Fibroblast of skin of right quadriceps (primary cell): ENCODE measurements at places on chromosomes 2 and 18.

GRCh38 chr2:46164529-46165301, 132.5 kb upstream of the EPAS1 start:
- peak; percentile 98 for DNase-seq

DNA sequence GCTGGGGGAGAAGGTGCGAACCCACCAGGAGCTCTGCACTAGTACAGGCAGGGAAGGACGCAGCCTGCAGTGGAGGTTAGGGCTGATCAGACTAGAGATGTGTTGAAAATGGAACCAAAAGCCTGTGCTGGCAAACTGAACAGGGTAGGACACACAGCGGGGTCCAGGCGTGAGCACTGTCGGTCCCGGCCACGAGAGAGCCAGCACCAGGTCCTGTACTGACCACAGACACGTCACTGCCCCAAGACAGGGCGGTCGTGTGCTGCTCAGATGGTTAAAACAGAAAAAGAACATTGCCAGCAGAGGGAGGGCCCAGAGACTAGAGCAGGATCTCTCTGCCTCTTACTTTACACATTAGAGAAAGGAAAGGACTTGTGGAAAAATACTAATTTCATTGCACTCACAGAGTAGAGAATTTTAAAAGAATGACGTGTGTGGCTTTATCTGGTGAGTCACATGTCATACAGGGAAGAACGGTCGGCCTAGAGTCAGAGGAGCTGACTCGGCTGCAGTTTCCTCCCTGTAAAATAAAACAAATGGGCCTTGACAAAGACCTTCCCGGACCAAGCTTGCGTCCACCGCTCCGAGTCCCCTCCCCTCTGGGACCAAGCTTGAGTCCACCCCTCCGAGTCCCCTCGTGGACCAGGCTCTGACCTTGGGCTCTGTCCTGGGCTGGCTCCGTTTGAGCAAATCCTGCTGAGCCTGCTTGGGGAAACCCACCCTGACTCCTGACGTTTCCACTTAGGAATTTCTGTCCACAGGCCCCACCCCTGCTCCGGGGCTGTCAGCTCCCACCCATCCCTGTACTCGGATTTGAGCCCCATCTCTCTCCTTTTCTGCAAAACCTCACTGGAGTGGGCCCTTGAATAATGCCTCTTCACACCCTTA, 16.7 kb upstream of the ADI1 start:
- peak; percentile 89 for DNase-seq

GRCh38 chr2:156088587-156088986, 243.9 kb downstream of the NR4A2 start:
- no peak for DNase-seq

GRCh38 chr2:159130302-159130701, 156.2 kb downstream of the WDSUB1 start:
- DNase-seq = no peak

DNA sequence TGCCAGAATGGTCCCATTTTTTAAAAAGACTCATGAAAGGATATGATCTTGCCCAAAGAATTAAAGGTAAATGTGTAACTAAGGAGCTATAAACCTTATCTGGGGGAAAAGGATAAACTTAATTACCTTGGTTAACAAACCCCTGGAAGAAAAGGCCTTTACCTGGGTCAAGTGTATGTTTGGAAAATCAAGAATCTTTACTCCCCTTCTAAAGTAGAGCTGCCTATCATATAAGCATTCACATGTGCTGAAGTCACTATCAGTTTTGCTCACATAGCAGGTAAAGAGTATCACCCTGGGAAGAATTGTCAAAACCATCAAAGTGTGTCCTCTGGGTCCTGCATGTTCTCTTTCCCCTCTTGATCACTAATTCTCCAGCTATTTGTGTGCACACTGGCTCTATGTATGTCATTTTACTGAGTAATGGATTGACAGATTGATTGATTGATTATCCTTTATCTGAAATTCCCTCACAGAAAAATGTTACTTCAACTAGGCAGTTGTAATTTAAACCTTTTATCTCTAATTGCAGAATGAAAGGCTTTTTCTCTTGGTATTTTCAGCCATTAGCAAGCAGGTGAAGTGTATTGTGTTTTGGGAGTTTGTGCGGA, 199.4 kb downstream of the NOL4 start:
- no peak for DNase-seq

GRCh38 chr18:30234755-30235154, 807.8 kb downstream of the DSC3 start:
- DNase-seq = no peak

GRCh38 chr2:136057023-136057801, 60.7 kb downstream of the CXCR4 start:
- no peak for DNase-seq

DNA sequence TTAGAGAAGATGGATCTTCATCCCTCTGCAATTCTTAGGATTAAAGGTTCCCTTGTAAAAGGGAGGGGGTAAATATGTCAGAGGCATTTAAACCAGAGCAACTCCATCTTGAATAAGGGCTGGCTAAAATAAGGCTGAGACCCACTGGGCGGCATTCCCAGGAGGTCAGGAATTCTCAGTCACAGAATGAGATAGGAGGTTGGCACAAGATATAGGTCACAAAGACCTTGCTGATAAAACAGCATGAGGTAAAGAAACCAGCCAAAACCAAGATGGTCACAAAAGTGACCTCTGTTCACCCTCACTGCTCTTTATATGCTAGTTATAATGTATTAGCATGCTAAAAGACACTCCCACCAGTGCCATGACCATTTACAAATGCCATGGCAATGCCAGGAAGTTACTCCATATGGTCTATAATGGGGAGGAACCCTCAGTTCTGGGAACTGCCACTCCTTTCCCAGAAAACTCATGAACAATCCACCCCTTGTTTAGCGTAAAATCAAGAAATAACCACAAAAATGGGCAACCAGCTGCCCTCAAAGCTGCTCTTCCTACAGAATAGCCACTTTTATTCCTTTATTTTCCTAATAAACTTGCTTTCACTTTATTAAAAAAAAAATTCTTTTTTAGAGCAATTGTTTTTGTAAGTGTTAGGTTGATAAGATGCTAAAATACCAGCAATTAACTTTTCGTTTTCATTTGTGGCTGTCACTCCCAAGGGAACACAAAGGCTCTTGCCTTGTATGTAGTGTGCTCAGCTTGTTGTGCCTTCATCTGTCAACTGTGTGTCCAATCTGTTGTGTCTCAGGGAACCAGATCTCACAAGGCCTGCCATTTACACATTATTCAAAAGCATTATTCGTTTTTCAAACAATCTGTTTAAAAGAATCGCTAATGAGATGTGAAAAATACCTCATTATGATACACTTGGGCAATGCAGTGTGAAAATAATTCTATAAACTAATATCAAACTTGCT, 205.2 kb upstream of the RGPD4 start:
- DNase-seq = no peak

DNA sequence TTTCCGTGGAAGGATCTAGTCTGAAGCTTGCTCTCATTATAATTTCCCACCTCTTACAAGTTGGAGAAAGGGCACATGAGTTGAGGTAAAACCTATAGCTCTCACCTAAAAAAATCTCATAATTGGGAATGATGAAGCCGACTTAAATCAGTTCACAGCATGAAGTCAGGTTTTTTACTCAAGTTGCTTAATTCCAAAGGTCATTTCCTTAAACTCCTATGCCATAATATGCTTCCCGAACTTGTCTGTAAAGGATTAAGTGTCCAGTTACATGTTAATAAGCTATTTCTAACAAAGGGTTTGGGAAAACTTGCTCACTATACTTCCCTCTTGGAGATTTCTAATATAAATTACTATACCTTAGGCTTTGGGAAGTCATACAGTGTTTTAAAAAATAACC, 481.2 kb downstream of the NUP35 start:
- no peak for DNase-seq

DNA sequence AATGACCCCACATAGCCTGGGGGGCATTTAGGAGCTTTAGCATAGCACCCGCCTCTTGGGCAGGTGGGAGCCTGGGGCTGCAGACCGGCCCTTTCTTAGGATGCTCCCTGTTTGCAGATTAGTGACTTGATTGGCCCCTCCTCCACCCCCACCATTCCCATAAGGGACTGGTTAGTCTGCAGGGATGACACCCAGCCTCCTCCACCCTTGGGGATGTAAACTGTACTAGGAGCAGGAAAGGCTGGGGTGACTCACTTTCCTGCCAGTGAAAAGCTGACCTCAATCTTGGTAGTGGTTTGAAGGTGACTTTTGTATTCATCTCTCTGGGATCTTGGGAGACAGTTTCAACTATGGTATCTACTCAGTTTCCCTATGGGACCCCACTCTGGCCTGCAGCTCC, 24.2 kb downstream of the CTIF start:
- peak; percentile 88 for DNase-seq

DNA sequence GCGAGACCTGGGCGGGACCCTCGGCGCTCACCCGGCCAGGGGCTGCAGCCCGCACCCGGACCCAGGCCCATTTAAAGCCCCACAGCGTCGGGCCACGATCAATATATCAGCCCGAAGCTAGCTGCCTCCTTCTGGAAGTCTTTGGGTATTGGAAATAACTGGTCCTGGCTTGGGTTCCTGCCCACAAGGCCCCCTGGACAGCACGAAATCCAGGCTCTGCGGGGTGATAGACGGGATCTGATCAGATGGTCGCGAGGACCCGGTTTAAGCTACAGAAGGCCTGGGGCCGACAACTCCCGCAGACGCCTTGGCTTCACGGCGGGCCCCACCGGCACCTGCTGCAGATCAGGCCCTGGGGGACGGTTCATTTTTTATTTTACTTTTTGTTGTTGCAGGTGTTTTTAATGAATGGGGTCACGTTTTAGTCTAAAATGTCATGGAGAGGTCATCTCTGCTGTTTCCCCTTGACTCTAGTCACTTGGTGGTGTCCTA, 362 bp upstream of the PSTPIP2 start:
- DNase-seq = peak; percentile 15

- peak; percentile 62 for DNase-seq
Observed at GRCh38 chr2:71548646-71549425, 95.5 kb downstream of the DYSF start.

DNA sequence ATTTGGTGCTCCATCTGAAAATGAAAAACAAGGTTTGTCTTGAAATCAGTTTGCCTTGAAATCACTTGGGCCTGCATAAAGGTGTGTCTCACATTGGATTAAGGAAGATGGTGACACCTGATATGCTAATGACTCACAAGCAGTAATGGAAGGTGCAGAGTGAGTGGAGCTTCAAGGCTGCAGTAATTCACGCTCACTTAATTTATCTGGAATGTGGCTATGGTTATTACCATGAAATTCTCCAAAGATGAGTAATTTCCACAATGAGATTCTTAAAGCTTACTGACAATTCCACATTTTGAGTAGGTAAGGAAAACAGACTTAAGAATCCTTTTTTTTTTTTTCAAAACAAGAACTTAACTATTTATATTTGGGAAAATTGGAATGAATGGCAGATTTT, 156.8 kb downstream of the PAX3 start:
- peak; percentile 40 for DNase-seq

GRCh38 chr2:174595116-174595809, 2.3 kb downstream of the WIPF1 start:
- DNase-seq = no peak

DNA sequence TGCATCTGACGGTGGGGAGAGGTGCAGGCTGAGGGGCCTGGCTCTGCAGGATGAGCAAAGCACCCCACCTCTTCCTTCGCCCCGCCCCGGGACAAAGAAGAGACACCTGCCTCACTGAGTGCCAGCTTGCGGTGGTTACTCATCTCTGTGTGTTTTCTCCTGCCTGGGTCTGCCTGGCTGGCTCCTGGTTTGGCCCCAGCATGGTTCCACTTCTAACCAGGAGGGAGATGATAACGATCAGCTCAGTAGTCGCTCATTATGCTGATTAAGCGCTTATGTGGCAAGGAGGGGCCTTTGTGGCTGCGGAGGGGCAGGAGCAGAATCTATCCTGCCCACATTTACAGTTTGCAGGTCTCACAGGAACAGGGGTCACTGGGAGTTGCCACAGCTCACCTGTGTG, 68.7 kb upstream of the EDAR start:
- no peak for DNase-seq

DNA sequence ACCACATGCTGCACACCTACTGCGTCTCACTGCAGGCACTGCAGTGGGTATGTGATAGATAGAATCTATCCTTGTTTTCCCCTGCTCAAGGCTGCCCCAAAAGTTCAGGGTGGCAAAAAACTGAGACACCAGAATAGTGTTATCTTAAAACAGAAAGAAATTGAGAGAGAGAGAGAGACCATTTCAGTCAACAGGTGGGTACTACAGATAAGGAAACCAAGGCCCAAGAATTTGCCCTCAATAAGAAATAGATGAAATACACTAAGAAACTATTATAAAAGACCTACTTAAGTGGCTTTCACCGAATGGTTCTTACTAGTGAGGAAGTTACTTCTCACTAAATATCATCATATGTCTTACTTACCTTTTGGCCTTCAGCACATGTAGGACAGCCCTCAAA, 27.9 kb downstream of the EPG5 start:
- no peak for DNase-seq

GRCh38 chr2:24877646-24878045, 42.4 kb downstream of the ADCY3 start:
- DNase-seq = no peak

- peak; percentile 25 for DNase-seq
Observed at GRCh38 chr2:46461011-46461674, 18.2 kb upstream of the TMEM247 start.

DNA sequence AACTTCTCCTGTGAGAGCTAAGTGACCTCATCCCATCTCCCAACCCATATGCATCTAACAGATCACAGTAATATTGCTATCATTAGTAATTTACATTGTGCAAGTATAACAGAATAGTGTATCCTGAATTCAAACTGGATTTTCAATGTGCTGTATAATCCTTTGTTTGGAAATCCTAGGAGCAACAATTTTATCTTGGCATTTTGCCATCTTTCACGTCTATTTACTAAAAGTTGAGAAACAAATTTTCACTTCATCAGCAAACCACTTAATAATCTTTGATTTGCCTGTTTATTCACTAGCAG, 3.8 kb downstream of the HNRNPLL start:
- no peak for DNase-seq

DNA sequence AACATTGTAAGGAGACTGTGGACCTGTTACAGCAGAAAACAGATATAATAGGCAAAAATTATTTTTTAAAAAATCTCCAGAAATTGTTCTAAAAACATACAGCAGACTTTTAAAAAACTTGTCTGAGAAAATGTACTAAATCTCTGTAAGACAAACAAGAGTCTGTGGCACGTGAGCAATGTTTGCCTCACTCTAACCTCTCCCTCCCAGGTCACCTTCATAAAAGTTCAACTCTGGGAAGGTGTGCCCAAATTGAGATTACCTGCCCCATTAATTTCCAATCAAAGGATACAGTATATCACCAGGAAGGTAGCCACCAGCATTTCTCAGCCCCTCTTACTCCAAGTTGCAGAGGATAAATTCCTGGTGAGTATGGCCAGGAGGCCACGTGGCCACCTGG, 992.7 kb downstream of the TMEM182 start:
- DNase-seq = no peak

DNA sequence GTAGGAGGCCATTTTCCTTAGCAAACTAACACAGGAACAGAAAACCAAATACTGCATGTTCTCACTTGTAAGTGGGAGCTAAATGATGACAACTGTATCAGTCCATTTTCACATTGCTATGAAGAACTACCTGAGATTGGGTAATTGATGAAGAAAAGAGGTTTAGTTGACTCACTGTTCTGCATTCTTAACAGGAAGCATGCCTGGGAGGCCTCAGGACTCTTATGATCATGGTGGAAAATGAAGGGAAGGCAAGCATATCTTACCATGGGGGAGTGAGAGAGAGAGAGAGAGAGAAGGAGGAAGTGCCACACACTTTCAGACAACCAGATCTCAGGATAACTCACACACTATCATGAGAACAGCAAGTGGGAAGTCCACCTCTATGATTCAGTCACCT, 105.3 kb downstream of the PARD3B start:
- DNase-seq = no peak

GRCh38 chr2:128520340-128520739, 201.7 kb upstream of the HS6ST1 start:
- no peak for DNase-seq
